Activated CD4-positive, alpha-beta T cell treated with anti-CD3 and anti-CD28 coated beads, Interleukin-2, amount 50 U/mL, for 48 hours (primary cell): ENCODE measurements at places on chromosomes 13 and 19.
A peak's percentile ranks its signal among the peaks of the same experiment; 100 is the strongest.

- DNase-seq = no peak
Observed at GRCh38 chr19:4713384-4713951, 10.2 kb downstream of the DPP9 start.

- DNase-seq = no peak
Observed at GRCh38 chr19:54850930-54851329, 687 bp downstream of the KIR3DL2 start.

DNA sequence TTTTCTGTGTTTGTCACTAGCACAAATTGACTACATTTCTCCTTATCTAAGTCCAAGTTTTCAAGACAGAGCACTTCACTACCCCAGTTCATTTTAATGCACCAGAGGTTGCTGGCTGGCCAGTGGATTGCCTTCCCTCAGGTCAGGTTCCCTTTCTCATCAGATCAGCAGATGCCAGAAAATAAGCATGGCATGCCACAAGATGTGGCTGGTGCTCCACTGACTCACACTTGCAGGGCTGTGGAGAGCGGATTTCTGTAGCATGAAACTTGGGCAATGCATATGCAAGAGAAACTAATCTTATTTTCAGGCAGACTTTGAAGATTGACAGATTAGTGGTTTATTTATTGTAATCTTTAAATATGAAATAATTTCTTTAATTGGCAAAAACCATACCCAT, 79.5 kb downstream of the RUBCNL start:
- DNase-seq = no peak

GRCh38 chr19:13115936-13116281, 631 bp downstream of the TRMT1 start:
- DNase-seq = no peak

DNA sequence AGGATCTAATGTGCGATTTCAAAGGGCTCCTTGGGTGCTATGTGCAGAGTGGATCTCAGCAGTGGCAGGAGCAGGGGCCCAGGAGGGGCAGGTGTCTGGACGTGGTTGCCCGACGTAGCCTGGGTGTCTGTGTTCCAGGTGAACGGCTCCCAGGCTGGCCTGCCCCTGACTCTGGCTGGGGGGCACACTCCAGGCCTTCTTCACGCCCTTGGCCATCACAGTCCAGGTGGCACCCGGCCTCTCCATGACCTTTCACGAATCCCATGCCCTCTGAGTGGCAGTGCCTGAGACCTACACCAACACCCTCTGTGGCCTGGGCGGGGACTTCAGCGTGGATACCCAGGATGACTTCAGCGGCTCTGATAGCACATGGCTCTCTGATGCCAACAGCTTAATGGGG, 11.3 kb upstream of the FXYD3 start:
- no peak for DNase-seq

- DNase-seq = no peak
Observed at GRCh38 chr13:111080642-111081041, 34.5 kb upstream of the ARHGEF7 start.

- no peak for DNase-seq
Observed at GRCh38 chr13:84025824-84026223, 143.6 kb upstream of the SLITRK1 start.

DNA sequence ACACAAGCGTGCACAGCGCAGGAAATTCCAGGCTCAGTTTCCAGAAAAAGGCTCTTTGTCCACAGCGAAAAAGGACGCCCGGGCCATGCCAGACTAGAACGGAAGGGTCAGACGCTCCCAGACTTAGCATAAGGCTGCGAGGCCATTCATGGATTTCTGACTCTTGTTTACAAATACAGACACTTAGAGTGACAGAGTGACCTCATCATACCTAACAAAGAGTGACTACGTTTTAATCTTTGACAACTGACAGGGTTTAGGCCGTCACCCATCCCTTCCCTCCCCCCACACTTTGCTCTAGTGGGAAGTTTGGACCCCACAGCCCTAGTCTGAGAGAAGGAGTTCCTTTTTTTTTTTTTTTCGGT, 418 bp upstream of the ZNF709 start:
- DNase-seq = no peak

DNA sequence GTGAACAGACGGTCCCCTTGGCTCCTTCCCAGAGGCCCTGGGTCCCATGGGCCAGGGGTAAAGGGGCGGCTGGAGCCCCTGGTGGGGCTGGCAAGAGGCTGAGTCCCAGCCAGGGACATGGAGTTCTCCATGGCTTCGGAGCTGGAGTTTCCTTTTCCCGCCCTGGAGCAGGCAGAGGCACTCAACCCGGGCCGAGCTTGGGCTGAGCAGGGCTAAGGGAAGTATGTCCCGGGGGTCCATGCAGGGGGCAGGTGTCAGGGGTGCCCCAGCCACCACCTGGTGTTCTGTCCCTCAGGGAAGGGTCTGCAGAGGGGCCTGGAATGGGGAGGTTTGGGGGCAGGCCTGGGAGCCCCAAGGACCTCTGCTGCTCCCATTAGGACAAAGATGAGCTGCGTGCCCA, 54.0 kb upstream of the TPM4 start:
- no peak for DNase-seq

GRCh38 chr13:109834973-109835720, 48.8 kb upstream of the IRS2 start:
- no peak for DNase-seq

- DNase-seq = no peak
Observed at GRCh38 chr13:76667551-76667950, 218.7 kb downstream of the KCTD12 start.

DNA sequence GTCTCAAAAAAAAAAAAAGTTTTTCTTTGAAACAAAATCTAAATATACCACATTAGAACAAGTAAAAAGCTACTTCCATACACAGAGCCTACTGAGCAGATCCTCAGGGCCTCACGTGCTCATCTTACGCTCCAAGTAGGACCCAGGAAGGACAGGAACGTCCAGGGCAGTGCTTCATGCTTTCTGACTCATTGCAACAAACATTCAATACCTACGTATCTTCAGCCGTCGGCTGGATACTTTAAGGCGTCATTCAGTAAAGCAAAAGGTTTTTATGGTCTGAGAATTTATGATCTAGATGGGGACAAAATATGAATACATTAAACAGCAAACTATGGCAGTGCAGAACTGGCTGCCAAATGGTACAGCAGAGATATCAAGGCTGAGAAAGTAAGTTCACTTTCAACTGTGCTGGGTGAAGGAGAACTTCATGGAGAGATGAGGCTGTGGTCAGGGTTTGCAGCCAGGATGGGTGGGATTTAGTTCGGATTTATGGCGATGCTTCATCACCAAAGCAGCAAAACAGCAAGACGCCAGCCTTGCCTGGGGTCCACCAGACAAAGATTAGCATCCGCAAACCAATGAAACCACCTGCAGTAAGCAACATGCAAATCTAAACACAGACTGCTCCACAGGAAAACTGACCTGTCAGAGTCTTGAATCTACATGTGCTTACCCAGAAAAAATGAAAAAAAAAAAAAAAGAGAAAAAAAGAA, 20.5 kb downstream of the CARS2 start:
- DNase-seq = no peak

- no peak for DNase-seq
Observed at GRCh38 chr19:49556412-49557398, 23.7 kb downstream of the NOSIP start.

- no peak for DNase-seq
Observed at GRCh38 chr13:32320528-32320927, 5.2 kb downstream of the BRCA2 start.

DNA sequence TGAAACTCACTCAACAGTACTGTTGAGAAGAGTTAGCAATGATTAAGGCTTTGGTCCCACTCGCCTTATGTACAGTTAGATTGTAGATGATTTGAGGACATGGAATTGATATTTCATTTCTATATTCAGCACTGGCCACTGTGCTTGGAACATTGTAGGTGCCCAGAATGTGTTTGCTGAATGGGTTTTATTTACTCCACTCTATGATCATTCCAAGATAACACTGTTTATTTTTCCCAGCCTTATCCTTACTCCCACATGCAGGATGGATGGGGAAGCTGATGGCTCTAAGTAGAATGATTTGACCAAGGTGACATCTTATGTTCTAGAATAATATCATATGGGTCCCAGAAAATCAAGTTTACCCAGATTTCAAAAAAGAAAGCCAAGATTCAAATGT, 124.6 kb upstream of the RXFP2 start:
- DNase-seq = no peak

- DNase-seq = no peak
Observed at GRCh38 chr13:34254366-34254765, 436.4 kb downstream of the RFC3 start.

DNA sequence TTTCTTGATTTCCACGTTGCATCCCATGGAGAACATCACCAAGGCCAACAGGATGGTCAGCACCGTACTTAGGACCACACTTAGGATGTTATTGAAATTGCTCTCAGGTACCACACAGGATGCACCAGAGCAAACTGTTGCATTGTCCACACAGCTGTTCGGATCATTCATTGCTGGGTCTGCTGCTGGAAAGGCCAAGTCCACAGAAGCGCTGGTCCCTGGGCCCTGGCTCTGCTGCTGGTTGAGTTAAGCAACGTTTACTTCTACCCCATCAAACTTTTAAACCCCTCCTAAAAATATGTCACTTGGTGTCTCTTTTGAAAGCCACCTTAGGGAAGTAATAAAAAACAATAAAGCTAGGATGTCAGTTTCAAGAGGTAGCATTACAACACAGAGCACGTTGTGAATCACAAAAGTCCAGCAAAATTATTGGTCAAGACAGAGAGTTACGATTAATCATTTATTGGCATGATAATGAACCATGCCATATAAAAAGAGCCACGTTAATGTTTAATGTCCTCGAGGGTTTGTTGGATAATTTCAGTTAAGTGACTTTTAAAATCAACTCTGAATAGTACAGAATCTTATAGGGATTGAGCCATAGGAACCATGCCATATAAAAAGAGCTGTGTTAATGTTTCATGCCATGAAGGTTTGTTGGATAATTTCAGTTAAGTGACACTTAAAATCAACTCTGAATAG, at the start of gene SLC10A2:
Gene SLC10A2 (minus strand): TSS at position 339 of the 702 bp plus-strand sequence. CDS start 168 bp downstream, at position 171.
- no peak for DNase-seq

GRCh38 chr13:59734393-59734792, 429.3 kb downstream of the DIAPH3 start:
- DNase-seq = no peak

GRCh38 chr13:50940509-50940908, 30.9 kb downstream of the RNASEH2B start:
- DNase-seq = no peak

GRCh38 chr13:85887406-85887805, 88.2 kb upstream of the SLITRK6 start:
- no peak for DNase-seq

- DNase-seq = no peak
Observed at GRCh38 chr13:75541961-75542360, 4.3 kb upstream of the COMMD6 start.

- no peak for DNase-seq
Observed at GRCh38 chr13:46468570-46469463, 81.8 kb upstream of the RUBCNL start.

DNA sequence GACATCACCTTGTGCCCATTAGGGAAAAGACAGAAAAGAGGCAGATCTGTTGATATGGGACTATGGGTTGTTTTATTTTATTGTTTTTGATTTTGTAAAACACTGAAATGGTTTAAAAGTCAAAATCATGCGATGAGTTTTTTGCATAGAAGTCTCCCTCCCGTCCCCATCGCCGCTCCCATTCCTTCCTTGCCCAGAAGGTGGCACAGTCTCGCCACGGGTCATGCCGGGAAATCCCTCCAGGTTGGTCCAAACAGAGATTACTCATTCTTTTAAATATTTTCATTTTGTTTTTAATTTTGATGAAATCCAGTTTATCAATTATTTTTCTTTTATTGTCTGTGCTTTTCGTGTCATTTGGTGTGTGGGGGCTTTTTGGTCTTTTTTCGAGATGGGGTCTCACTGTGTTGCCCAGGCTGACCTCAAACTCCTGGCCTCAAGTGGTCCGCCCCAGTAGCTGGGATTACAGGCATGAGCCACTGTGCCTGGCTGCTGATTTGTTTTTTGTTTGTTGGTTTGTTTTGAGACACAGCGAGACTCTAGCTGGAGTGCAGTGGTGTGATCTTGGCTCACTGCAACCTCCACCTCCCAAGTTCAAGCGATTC, 9.2 kb downstream of the PGPEP1 start:
- peak; percentile 53 for DNase-seq

DNA sequence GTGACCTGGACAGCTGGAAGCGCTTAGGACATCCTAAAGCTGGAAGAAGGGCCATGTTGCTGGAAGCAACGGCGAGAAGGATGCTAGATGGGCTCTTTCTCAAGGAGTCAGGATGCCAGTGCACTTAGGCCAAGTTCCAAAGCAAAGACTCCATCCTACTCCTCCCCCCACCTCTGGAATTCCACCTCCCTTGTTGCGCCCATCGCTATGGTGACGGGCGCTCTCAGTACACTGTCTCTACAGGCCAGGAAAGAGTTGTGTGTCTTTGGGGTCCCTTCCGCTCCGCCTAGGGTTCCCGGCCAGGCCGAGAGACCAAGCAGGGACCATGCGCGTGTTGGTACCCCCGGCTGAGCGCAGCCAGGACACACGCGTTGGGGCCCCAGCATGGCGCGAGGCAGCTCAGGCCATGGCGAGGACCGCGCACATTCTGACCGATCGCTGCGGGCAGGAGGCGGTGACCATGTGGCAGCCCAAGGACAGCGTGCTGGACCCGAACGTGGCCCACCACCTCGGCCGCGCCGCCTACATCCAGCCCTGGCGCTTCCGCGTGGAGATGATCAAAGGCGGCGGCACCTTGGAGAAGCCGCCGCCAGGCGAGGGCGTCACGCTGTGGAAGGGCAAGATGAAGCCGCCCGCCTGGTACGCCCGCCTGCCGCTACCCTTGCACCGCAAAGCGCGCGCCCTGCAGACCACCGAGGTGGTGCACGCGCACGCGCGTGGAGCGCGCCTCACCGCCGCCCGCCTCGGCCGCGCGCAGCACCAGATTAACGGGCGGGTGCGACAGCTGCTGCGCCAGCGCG, 31.0 kb upstream of the SLC1A6 start:
- no peak for DNase-seq

DNA sequence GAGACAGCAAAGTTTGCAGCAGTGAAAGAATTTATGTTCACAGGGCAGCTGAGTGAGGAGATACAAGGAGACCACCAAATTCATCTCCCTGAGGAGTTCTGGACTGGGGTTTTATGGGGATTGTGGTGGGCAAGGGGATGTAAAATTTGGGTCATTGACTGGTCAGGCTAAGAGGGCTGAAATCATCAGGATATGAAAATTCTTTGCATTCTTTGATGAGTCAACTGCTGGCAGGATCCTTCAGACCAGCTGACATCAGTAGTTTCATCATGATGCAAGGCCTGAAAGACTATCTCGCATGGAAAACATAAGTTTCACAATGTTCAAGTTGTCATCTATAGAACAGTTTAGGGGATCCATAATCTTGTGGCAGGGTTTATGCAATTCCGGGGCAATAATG, 869.5 kb upstream of the PCDH9 start:
- no peak for DNase-seq

DNA sequence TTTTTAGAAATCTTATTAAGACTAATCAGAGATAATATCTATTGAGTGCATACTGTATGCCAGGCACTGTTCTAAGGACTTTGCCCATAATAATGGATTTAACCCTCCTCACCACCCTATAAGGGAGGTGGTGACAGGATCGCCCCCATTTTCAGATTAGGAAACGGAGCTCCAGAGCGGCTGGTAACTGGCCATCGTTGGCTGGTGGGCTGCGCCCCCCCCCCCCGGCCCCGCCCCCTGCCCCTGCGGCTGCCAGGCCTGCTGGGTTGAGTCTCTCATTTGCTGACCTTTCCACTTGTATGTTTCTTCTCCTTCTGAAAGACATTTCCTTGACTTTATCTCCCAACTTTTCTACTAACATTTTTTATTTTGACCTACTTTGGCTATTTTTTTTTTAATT, 8.5 kb downstream of the ARHGEF7 start:
- no peak for DNase-seq

- no peak for DNase-seq
Observed at GRCh38 chr13:102452836-102453235, 51.0 kb upstream of the FGF14 start.
